ENCODE measurements at places on chromosomes 13 and 19. TPM values are rescaled to one million over a fixed set of nuclear protein-coding genes. Genes with fewer than 3 reads are reported as not detected.

GRCh38 chr13:45510672-45511071, 45.9 kb downstream of the COG3 start:
- DNase-seq: no peak

DNA sequence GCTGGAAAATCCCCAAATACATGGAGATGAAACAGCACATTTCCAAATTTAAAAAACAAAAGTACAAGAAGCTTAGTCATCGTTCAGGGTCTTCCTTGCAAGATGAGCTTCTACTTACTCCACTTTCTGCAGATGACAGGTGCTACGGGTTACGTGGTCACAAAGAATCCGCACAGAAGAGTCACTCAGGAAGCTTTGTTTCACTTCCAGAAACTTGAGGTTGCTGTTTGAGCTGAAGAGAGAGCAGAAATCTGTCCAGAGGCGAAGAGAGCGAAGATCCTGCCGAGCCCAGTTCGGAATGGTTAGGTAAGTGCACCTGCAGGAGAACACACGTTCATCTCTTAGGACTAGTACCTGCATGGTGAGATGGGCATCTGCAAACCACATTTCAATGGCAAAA, 9.4 kb downstream of the NLRP7 start:
- DNase-seq: no peak

DNA sequence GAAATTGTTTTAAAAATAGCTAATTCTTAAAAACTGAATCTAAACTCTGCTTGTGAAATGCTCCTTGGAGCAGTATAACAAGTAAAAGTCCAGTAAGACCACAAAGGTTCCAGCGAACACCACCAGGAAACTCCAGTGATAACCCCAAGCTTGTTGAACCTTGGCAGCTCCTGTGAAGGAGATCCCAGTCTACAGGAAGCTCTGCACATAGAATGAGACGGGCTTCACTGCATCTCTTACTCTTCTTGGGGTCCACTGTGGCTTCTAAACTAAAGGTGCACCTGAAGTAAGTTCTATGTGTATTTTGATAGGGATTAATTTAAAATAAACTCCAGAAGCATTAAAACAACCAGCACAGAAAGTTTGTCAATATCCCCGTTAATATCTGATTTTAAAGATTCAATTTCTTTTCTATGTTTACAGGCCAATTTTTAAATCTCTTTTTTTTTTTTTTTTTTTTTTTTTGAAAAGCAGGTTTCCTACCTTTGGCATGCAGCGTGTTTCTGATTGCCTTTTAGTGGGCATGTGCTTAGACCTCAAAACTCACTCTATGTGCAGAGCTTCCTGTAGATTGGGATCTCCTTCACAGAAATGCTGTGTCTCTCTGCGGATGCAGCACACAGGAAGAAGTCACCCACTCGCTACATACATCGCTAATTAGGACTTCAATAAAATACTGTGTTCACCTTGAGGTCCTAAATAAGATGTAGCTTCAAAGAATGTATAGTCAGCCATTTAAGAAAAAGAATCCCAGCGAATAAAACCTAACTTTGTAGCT, 508.5 kb downstream of the KLF12 start:
- DNase-seq: no peak

ZIM2 gene
- polyA plus RNA-seq: 4.8 TPM

SIAH3 gene
- polyA plus RNA-seq: 0.07 TPM

DNA sequence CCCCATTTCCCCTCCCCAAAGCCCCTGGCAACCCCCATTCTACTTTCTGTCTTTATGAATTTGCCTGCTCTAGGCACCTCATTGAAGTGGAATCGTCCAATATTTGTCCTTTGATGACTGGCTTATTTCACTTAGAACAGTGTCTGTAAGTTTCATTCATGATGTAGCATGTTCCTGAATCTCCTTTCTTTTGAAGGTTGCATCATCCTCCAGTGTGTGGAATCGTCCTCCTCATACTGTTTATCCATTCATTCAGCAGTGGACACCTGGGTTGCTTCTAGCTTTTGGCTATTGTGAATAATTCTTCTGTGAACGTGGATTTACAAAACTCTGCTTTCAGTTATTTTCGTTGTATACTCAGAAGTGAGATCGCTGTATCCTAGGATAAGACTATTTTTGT, 161.2 kb upstream of the RNF113B start:
- DNase-seq: no peak

B3GNT8 gene
- polyA plus RNA-seq: 4.9 TPM

DNA sequence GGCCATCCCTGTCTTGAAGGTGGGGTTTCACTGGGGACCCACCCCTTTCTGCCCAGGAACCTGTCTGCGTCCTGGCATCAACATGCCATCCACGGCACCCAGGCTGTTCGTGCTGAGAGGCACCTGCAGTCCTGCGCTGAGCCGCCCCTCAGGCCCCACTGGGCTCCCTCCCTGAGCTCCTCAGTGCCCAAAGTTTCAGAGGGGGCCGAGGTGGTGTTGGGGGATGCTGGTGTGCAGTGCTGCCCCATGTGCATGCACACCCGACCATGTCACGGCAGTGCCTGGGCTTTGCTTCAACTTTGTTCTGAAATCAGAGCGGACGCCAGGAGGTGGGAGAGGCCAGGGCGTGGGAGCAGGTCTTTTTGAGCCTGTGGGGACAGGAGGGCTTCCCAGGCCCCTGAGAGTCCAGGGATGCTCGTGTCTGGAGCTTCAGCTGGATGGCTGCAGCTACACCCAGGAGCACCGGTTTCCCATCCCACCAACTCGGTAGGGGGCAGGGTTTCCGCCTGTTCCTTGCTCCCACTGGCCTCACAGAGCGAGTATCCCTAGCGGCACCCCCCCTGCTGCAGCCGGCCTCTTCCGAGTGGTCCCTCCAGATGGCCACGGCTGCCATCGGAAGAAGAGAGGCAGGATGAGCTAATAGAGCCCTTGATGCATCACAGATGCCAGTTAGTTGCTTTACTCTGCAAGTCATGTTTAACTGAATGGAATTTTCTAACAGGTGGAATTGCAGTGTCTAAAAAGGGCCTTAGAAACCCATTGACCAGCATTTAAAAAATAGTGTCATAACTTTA, 44.0 kb downstream of the WDFY2 start:
- no peak for DNase-seq

DNA sequence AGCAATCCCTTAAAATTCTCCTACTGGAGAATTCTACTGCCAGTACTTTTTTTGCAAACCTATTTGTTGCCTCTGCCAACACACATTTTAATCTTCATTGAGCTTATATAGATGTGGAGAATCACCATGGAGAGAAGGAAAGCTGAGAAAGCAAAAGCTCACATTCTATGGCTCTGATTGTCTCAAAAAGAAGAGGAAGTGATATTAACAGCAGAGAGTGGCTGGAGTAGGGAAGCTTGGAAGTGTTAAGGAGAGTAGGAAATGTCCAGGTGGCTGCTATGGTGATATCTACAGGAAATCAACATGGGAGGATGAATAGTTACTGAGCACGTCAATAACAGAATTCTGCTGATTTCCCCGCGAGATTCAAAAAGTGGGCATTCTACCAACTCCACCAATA, 78.8 kb upstream of the TDRD3 start:
- no peak for DNase-seq

ZNF681 gene
- polyA plus RNA-seq: not detected

GRCh38 chr13:111629926-111630325, 309.5 kb downstream of the TEX29 start:
- no peak for DNase-seq

ZNF77 gene
- polyA plus RNA-seq: 4.9 TPM

PSG6 gene
- 0.26 TPM for polyA plus RNA-seq

- DNase-seq: no peak
These were observed 62.4 kb upstream of the ADGRE5 start for GRCh38 chr19:14318873-14319272.

SPATA13 gene
- polyA plus RNA-seq: 3.6 TPM

DNA sequence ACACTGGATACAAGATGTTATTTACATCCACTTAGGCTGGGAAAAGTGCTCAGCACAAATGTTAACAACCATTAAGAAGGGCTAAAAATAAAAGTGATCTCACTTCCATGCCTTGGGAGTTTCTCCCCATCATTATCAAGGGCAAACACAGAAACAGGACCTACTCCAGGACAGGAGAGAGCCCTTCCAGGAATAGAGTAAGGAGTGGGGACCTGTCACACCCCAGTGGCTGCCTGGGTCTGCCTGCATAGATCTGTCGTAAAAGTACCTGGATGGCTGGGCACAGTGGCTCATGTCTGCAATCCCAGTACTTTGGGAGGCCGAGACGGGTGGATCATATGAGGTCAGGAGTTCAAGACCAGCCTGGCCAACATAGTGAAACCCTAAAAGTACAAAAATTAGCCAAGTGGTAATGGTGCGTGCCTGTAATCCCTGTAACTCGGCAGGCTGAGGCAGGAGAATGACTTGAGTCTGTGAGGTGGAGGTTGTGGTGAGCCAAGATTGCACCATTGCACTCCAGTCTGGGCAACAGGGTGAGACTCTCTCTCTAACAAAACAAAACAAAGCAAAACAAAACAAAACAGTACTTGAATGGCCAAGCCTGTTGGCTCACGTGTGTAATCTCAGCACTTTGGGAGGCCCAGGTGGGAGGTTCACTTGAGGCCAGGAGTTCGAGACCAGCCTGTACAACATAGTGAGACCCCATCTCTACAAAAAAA, 5.6 kb downstream of the ATP8A2 start:
- no peak for DNase-seq

GRK1 gene
- 0.30 TPM for polyA plus RNA-seq

DNA sequence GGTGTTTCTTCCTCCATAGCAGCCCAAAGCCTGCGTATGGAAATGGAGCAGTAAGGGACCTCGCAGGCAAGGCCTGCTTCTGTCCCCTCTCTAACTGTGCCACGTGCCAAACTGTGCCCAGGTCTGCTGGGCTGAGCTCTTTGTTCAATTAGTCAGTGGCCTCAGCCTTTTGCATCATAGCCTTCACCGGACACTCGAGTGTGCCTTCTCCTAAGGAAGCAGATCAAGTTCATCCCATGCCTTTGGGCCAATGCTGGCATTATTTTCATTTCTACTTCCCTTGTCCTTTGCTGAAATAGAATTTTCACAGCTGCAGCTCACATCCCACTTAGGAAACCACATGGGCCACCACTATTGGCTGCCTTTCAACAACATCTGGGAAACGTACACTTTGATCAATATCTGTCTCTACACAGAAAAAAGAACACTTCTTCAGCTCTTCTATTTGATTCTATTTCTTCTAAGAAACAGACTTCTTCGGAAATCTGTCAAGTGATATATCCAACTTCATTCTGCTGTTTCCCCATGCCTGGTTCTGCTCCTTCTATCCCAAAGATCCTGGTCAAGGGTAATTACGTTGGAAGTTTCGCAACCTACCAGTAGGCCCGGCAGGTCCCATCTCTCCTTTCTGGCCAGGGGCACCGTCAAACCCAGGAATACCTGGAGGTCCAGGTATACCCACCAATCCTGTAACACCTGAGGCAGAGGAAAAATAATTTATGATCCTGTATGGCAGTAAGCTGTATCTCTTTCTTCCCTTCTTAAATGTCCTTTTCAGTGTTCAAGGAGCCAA, 143.9 kb downstream of the COL4A1 start:
- DNase-seq: peak; percentile 72

GRCh38 chr13:31209172-31209840, 9.5 kb downstream of the B3GLCT start:
- peak; percentile 66 for DNase-seq

DNA sequence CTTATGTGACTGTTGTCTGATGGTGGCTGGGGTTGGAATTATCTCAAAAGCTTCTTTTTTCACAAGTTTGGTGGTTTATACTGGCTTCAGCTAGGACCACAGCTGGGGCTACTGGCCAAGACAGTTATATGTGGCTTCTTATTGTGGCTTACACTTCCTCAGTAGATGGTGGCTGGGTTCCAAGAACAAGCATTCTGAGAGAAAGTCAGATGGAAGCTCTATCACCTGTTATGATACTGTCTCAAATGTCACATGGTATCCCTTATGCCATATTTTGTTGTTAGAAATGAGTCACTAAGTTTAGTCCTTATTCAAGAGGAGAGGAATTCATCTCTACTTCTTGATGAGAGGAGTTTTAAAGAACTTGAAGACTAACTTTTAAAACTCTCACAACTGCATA, 41.6 kb downstream of the NDFIP2 start:
- no peak for DNase-seq

All from muscle of arm (tissue), 14 donors.